ENCODE measurements at places on chromosomes 7 and 10.
A peak's percentile ranks its signal among the peaks of the same experiment; 100 is the strongest.

DNA sequence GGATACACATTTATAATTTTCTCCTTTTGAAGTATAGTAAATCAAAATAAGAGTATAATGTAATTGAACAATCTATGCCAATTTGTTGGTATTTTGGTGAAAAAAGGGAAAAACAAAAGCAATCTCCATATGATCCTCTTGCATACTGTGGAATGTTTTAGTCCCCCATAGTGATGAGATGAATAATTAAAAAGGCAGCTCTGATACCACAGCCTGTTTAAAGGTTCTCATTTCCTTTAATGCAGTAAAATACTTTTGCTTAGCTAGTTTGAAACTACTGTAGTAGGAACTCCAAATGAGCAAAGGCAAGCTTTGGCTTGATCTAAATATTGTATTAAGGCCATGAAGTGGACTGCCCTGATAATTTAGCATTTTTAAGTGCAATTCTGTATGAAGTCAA lies 77.6 kb downstream of the VTI1A start:
- DNase-seq = peak; percentile 10

- DNase-seq = no peak
Observed at GRCh38 chr10:28149746-28150145, 150.9 kb upstream of the ODAD2 start.

DNA sequence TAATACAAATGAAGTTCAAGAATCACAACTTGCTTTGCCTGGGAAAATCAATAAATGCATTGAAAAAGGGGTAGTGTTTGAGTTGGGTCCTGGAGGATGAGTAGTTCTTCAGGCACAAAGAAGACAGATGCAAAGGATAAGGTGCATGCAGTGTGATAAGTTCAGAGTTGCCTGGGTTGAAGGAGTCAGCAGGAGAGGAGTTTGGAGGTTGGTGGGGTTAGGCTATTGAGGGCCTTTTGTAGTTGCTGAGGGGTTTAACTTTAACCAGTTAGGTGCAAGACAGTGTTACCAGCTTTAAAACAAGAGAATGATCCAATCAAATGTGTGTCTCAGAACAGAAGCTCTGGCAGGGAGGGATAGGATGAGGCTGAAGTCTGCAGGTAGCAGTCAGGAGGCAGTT lies 44.3 kb upstream of the GLCCI1 start:
- DNase-seq = no peak

DNA sequence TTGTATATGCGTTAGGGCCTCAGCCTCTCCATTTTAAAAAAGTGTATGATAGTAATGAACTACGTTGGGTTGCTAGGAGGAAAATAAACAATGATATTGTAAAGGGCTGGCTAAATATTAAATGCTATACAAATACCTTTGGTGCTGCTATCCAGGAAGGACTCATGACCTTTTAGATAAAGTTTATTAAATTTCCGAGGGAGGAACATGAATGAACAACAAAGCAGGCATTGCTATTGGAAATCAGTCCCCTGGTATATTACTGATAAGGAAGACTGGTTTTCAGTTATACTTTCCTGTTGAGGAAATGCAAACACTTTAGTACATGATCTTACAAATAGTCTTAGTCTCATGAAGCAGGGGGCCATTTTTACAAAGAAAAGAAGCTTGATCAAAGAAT lies 17.2 kb upstream of the AGR2 start:
- no peak for DNase-seq

GRCh38 chr10:102267748-102268147 lies 22.4 kb downstream of the GBF1 start:
- DNase-seq = no peak

DNA sequence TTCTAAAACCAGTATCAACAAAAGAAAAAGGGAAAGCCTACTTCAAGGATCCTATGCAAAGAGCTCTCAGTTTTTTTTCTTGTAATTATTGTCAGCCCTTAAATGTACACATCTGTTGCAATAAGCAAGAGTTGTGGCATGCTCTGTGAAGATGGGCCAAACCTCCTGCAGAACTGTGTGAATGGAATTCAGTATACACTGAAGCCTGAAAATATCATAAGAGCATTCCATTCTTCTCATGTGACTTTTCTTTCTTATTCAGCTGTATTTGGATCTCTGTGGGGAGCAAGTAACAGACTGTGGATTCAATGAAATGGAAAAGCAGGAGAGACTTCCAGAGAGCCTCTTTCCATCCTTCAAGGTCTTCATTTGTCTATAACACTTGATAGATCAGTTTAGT lies 130.7 kb downstream of the SAMD9 start:
- DNase-seq = no peak

DNA sequence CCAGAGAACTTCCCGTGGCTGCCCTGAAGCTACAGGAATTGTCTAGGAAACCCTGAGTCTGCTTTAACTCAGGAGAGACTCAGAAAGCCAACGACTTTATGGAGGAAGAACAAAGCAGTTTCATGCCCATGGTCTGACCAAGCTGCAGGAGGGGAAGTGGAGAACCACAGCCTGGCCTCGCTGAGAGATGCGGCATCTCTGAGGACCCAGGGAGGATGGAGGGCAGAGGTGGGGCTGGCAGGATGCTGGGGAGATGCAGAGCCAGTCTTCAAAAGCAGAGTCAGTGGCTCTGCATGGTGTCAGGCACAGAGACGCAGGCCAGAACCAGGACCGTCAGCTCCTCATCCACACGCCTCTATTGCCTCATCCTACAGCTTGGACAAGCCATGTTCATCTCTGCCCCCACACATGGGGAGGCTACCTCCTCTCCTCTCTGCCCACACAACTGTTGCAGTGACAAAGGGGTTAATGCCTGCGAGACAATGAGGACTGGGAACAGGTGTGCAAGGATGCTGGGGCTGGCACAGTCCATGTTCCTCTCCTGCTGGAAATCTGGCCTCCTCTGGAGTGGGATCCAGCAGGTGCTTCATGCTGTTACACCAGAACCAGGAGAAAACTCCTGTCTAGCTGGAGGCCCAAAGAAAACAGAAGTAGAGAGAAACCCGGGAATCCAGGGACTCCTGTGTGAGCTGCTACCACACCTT lies 267.0 kb downstream of the PLXNA4 start:
- DNase-seq = no peak

GRCh38 chr7:95608359-95609173 lies 12.2 kb upstream of the PDK4 start:
- DNase-seq = peak; percentile 58

- no peak for DNase-seq
Observed at GRCh38 chr7:140005754-140006503, 56.8 kb downstream of the PARP12 start.

- DNase-seq = peak; percentile 92
Observed at GRCh38 chr7:91940572-91941341, at the start of gene AKAP9. AKAP9 (plus strand) TSS chr7:91940862; CDS start chr7:91941100, 238 bp downstream.

DNA sequence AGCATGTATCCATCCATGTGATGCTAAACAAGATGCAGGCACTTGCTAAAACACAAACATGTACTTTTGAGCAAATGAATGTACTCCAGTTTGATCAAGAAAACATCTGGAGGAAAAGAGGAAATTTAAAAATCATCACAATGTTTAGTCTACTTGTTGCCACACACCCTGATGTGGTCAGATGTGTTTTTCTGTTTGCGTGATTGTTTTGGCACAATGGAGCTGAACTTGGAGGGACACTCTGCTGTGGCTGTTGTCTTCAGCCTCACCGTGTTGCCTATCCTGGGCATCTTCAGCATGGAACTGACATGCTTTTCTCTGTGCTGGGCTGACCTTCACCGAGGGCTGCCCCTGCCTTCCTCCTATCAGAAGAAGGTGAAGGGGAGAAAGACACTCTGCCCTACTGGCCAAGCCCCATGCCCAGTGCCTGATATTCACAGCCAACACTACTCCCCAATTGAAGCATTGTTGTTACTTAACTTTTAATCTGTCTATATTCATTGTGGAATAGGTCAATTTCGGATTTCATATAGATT lies 268.3 kb upstream of the IGFBP3 start:
- no peak for DNase-seq

GRCh38 chr7:155938129-155938528 lies 125.9 kb upstream of the SHH start:
- no peak for DNase-seq

DNA sequence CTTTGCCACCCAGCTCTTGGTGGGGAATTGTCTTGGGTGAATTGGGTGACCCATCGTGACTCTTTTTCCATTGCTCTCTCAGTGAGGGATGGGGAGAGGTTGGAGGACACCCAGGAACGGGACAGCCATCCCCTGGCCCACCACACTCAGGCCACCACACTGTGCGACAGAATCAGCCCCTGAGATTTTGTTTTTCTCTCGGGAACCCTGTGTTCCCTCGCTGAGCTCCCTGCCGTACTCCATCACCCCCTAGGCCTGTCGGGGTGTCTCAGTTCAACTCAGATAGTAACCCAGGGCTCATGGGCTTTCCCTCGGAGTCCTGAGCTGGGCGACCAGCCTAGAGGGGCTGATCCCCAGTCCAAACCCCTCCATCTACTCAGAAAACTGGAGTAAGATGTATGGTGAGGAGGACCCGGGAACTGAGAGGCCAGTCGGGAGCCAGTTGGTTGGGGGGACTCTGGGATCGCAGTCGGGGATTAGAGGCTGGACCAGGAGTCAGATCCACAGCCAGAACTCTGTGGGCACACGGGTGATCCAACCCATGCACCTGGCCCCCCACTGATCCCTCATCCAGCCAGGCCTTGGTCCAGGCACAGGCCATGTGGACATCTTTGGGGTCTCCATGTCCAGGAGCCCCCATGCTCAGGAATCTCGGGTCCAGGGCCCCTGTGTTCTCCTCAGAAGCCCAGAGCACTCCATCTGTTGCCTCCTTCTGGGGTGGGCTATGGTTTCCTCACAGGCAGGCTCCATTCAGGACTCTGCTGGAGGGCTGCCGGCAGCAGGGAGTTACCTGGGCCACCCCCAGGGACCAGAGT lies 9.3 kb downstream of the CRYGN start:
- DNase-seq = no peak

DNA sequence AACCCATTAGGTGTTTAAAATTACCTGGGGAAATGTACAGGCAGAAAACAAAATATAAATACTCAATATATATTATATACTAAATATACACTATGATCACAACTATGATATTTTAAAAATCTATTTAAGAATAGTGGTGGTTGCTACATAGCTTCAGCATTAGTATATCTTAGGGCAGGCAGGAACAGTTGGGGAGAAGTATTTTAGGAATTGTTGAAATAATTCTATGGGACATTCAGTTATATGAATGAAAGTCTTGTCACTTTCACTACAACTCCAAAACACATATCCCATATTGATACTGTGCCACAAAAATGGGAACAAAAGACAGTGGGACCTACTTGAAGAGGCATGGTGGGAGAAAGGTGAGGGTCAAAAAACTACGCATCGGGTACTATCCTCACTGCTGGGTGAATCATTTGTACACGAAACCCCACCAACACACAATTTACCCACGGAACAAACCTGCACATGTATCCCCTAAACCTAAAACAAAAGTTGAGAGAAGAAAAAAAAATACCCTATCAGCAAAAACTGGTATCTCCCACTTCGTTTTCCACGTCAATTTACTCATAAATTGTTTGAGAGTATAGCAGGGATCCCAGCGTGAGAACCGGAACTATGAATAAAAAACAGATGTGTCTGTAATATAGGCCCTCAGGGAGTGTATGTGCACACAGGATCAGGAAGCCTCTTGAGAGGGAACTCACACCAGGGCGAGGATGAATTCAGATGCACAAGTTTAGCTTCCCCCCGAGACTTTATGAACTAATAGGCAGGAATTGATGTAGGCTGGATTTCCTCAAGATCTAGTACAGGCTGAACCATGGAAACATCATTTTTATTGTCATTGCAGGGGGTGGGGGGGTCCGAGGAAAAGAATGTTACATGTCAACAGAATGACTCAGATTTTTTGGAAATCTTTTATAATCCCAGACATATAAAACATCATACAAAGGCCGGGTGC lies 16.2 kb downstream of the SLC16A12 start:
- no peak for DNase-seq

DNA sequence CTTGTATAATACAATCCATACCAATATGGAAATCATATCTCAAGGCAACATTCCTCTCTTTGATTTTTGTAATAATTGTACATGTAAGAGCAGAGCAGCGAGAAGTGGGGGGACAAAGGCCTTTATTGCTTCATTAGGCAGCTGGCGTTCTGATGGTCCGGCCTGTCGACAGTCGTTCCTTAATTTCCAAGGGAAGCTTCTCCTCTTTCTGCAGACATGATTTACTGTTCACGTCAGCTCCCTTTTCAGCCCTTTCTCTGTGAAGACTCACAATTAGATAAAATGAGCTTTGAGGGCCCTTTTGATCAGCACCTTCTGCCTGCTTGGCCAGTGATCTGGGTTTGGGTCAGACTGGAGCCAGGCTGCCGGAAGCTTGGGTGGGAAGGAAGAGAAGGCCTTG lies 65.6 kb upstream of the CTBP2 start:
- peak; percentile 46 for DNase-seq

DNA sequence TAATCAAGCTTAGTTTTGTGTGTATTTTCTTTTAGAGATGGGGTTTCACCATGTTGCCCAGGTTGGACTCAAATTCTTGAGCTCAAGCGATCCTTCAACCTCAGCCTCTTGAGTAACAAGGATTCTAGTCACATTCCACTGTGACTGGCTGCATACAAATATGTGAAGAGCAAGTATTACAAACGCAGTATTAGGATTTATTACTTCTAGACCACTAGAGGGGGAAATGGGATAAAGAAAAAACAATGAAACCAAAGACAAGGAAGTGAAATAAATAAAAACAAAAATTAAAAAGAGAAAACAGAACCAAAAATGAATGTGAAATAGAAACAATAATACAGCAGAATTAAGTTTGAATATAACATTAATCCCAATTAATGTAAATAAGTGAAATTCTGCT lies 308.7 kb downstream of the ANKRD30A start:
- no peak for DNase-seq

- DNase-seq = peak; percentile 74
Observed at GRCh38 chr7:28096713-28097112, 83.9 kb downstream of the JAZF1 start.

DNA sequence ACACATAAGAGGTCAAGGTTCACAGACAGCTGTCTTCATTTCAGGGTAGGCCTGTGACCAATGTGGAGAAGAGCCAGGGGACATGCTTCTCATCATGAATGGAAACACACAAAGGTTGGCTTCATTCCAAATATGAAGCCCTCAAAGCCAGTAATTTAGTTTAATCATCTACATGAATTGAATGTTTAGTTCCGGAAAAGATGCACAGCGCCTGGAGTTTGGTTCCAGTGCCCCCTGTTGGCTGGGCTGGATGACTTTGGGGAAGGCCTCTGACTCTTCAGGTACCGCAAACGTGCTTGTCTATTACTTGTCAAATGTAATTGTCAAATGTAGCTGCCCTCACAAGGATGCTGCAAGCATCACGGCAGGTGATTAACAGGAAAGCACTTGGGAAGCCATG lies 130.7 kb downstream of the ADRA2A start:
- DNase-seq = no peak

GRCh38 chr10:42875798-42876341 lies 93.3 kb downstream of the BMS1 start:
- DNase-seq = no peak

DNA sequence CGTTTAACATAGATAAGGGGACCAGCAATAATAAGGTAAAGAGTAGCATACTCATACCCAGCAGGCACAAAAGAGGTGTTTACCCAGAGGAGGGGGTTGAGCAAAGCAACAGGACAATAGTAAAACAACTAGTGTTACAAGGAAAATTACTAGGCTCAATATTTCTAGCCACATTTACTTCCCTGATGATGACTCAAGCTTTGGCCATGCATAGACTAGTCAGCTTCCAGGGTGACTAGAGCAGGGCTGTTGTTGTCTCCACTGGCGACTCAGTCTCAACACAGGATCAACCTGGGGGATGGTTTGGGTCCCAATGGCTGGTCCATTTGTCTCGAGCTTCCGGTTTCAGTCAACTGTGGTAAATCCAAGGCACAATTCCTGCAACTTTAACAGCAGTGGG lies 217.7 kb upstream of the KCND2 start:
- no peak for DNase-seq
